RKO (cell line): ENCODE measurements at places on chromosomes 3 and 15.

- no peak for DNase-seq
Measured at GRCh38 chr3:95334461-95334860, 1271.6 kb downstream of the NSUN3 start.

- DNase-seq = no peak
Measured at GRCh38 chr3:54631516-54632325, 296.1 kb downstream of the LRTM1 start.

- no peak for DNase-seq
Measured at GRCh38 chr3:197547306-197548011, 8.3 kb downstream of the BDH1 start.

DNA sequence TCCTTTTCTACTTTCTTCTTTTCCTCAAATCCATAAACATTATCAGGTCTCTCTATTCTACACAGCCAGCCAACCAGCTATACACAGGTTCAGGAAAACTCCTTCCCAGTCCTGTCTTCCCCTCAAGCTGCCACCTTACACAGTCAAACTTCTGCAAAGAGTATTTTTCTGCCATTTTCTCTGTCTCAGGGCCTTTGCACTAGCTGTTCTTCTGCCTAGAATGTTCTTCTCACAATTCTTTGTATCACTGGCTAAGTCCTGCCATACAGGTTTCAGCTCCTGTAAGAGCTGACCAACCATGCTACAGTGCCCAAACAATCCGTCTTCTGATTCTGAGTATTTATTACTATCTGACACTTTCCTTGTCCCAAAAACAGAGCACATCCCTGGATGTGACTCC lies 278.3 kb upstream of the ICE2 start:
- DNase-seq = no peak

- DNase-seq = no peak
Measured at GRCh38 chr3:183545708-183546107, 9.8 kb downstream of the KLHL6 start.

DNA sequence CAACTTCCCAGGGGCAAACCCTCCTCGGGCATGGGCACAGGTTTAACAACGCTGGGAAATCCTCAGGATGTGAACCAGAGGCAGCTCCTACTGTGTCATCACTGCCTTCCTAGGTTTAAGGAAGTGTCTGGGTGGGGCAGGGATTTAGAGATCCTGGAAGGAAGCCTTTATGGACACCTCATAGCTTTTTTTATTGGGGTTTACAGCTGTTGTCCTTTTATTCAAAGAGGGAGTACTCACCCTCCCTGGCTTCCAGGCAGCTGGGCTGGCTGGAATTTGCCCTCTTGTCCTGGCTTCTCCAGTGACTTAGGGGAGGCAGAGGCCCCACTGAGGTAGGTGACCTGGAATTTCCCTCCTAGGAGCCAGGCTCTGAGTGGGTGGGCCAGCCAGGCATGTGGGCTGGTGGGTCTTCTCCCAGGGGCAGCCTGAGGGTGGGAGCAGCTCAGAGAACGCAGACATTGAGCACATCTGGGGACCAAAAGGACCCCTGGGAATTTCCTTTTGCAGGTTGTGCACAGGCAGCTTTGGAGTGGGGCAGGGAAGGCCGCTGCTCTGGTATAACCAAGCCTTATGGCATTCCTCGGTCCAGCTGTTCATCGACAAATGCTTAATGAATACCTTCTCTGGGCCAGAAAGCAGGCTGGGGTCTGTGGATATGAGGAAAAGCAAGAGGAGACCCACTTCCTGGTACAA lies 13.5 kb upstream of the FAM3D start:
- DNase-seq = no peak

DNA sequence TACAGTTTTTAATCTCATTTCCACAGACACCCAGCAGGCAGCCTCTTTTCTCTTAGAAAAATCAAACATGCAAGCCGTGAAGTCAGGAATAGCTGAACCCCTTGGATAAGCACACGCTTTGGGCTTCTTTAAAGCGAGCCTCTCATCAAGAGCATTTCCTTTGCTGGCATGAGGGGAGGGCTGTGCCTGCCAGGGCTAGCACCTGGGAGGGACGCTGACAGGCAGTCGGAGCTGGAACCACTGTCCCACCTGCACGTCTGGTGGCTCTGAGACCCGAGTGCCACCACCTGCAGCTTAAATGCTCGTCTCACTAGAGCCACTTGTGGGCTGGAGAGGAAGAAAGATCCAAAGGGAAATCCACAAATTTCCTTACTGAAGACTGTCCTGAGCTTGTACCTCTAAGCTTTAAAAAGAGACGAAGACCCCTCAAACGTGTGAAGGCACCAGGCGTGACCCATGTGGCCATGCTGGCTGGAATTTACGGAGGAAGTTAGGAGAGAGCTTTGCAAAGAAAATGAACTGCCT lies 9.4 kb downstream of the MAP6D1 start:
- no peak for DNase-seq

DNA sequence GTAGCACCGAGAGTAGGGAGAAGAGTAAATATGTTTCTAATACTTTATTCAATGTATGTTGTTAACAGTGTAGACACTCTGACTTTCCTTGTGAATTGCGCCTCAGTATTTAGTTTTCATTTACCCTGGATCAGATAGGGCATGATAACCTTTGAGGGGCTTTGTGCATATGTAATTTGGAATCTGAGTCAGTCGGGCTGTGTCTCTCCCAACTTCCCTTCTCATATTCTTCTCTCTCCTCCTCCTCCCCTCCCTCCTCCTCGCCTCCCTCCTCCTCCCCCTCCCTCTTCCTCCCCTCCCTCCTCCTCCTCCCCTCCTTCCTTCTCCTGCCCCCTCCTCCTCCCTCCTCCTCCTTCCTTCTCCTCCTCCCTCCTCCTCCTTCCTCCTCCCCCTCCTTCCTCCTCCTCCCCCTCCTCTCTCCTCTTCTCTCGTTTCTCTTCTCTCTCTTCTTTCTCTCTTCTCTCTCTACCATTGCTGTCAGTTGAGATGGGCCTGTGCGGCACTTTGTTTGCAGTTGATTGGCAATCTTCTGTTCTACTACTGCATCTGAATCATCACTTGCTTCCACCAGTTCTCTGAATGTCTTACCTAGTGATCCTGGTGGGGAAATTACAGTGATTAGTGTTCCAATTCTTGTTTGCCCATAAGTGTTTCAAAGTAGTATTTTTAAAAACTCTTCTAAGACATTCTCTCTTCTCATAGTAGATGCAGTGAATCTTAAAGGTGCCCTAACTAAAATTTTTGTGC lies 162.3 kb downstream of the PGPEP1L start:
- no peak for DNase-seq
